ENCODE measurements at places on chromosomes 6 and 20.

DNA sequence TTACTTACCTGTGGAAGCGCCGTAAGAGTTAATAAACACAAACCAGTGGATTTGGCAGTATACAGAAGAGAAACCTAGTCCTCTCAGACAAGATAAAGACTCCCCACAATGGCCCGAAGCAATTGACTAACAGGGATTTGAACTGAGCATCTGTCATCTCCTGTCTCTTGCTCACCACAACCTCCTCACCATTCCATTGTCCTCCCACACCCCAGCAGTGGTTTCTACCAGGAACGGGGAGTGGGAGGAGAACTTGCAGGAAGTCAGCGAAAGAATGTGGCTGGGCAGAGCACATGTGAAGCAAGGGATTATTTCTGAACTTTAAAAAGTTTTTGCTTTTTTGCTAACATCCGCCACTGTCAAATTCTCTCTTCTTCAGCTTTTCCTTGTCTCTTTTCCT lies 24.6 kb upstream of the TAAR1 start:
- no peaks in the 10 kb centered on the region for H3K27me3 ChIP-seq
- no peaks in the 10 kb centered on the region for H3K36me3 ChIP-seq
- peak; percentile 91 for DNase-seq
- no peaks in the 10 kb centered on the region for H3K4me1 ChIP-seq
- no peak overlapping the region for H3K27ac ChIP-seq
- H3K4me3 ChIP-seq: no peak overlapping the region

- H3K4me1 ChIP-seq: no peaks in the 10 kb centered on the region
- no peak overlapping the region for H3K4me3 ChIP-seq
- H3K36me3 ChIP-seq: peaks cover under 1% of the 10 kb centered on the region
- no peak overlapping the region for H3K27ac ChIP-seq
- no peak for DNase-seq
- no peaks in the 10 kb centered on the region for H3K27me3 ChIP-seq
Observed at GRCh38 chr20:62269871-62270270, 31.6 kb downstream of the OSBPL2 start.

GRCh38 chr20:3927486-3928291 lies 38.5 kb downstream of the PANK2 start:
- no peaks in the 10 kb centered on the region for H3K27me3 ChIP-seq
- H3K27ac ChIP-seq: no peak overlapping the region
- peaks cover 16% of the 10 kb centered on the region for H3K36me3 ChIP-seq
- peaks cover 12% of the 10 kb centered on the region for H3K4me1 ChIP-seq
- no peak overlapping the region for H3K4me3 ChIP-seq
- no peak for DNase-seq

GRCh38 chr6:159493898-159494585 lies 199.0 kb downstream of the SOD2 start:
- no peak overlapping the region for H3K4me3 ChIP-seq
- no peak for DNase-seq
- no peaks in the 10 kb centered on the region for H3K36me3 ChIP-seq
- no peak overlapping the region for H3K27ac ChIP-seq
- peaks cover 2% of the 10 kb centered on the region for H3K27me3 ChIP-seq

GRCh38 chr6:109964949-109965348 lies 13.2 kb upstream of the GPR6 start:
- DNase-seq: no peak
- H3K36me3 ChIP-seq: no peaks in the 10 kb centered on the region
- no peak overlapping the region for H3K4me3 ChIP-seq
- no peaks in the 10 kb centered on the region for H3K27me3 ChIP-seq
- no peak overlapping the region for H3K27ac ChIP-seq

GRCh38 chr20:59724457-59725366 lies 120.4 kb downstream of the PHACTR3 start:
- H3K4me3 ChIP-seq: no peak overlapping the region
- no peak overlapping the region for H3K27ac ChIP-seq
- H3K27me3 ChIP-seq: no peaks in the 10 kb centered on the region
- no peak for DNase-seq

GRCh38 chr6:113805173-113805790 lies 51.9 kb upstream of the MARCKS start:
- no peaks in the 10 kb centered on the region for H3K4me1 ChIP-seq
- no peak for DNase-seq
- no peaks in the 10 kb centered on the region for H3K36me3 ChIP-seq
- H3K27ac ChIP-seq: no peak overlapping the region
- H3K27me3 ChIP-seq: no peaks in the 10 kb centered on the region

DNA sequence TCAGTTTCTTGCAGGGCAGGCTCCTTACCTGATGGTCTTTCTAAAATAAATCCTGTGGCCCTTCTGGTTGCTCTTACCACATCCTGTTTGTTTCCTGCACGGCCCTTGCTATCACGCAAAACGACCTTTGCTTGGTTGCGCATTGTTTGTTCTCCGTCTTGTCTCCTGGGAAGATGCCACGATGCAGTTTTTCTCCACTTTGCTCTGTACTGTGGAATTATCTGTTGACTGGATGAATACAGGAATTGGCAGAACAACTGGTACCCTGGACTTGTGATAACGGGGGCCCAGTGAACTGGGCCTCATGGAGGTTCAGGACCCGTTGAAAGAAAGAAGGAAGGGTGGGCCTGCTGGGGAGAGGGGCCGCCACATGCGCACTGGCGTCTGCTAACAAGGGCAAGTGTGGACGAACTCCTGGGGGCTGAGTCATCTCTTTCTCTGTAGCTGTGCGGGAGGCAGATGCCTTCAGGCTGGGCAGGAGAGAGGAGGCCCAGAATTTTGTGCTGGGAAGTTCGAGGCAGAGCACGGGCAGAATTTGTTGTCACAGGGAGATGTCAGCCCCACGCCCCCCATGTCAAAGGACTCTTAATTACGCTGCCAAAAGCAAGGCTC lies 139.9 kb downstream of the BMP7 start:
- no peak for DNase-seq
- H3K36me3 ChIP-seq: no peaks in the 10 kb centered on the region
- peaks cover 11% of the 10 kb centered on the region for H3K27me3 ChIP-seq
- no peak overlapping the region for H3K27ac ChIP-seq
- no peak overlapping the region for H3K4me3 ChIP-seq

DNA sequence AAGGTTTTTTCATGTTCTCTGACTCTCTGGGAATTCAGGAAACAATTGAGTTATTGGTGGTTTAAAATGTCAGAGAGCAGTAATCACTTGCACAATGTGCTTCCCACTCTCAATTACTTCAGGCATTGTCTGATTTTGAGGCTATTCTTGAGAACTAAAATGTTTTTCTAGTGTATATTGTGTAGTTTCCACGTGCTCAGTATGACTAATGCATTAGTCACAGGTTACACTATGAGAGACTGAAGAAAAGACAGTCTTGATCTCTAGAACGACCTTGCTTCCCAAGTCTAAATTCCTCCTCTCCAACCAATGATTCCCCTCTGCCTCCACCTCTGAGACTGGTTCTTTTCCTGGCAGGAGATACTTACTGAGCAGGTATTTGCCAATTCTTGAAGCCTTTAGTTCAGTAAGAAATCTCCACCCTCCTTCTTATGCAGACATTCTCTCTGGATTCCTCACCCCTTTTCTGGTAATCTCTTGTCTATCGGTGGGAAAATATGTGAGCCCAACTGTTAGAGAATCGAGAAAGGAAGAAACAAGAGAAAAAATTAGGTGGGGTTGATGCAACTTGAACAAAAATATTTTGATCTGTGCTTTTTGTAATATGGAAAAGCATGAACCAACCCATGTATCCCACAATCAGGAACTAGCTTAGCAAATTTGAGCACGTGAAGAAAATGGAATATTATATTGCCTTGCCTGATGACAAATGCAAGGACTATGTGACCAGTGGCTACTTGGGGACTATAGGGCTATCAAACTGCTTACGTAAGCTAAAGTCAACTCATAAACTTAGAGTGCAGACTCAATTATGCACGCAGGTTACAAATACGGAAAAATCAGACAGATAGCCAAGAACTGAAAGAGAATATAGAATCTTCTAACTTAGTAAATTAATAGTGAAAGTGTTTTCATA lies 61.1 kb upstream of the SLC22A16 start:
- no peaks in the 10 kb centered on the region for H3K27me3 ChIP-seq
- no peak overlapping the region for H3K4me3 ChIP-seq
- H3K36me3 ChIP-seq: no peaks in the 10 kb centered on the region
- H3K27ac ChIP-seq: peak overlapping the region; percentile 87
- H3K4me1 ChIP-seq: peaks cover 23% of the 10 kb centered on the region

GRCh38 chr6:55666606-55667225 lies 87.7 kb upstream of the HMGCLL1 start:
- no peaks in the 10 kb centered on the region for H3K4me1 ChIP-seq
- no peaks in the 10 kb centered on the region for H3K27me3 ChIP-seq
- DNase-seq: no peak
- H3K4me3 ChIP-seq: no peak overlapping the region
- no peaks in the 10 kb centered on the region for H3K36me3 ChIP-seq

DNA sequence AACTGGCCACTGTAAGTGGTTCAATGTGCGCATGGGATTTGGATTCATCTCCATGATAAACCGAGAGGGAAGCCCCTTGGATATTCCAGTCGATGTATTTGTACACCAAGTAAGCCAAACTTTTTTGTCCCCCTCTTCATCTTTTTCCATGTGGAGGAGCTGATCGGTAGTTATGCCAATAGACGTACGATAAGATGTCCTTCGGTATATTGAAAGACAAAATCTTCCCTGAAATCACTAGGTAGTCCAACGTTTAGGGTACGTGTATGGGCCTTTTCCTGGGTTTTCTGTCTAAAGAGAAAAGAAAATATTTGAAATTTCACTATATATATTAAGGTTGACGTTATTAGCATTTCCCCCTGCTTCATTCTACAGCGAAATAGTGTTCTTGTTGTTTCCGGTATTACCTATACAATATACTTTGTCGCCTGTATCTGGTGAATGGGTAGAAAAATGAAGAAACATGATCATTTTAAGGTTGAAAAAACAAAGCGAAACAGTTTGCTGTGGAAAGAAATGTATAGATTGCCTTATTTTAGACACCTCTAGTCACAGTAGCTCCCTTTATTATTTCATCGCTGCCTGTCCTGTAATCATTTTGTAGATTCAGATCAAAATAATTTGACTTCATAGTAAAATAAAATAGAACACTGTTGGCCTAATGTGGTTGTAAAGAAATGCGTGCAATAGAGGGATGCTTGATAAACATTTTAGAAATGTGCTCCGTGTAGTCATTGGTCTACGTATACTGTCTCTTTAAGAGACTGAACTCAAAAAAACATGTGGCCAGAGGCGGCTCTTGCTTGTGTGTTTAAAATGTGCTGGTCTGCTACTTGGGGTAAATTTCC lies 1.5 kb downstream of the LIN28B start:
- DNase-seq: no peak
- peaks cover 61% of the 10 kb centered on the region for H3K27me3 ChIP-seq
- no peaks in the 10 kb centered on the region for H3K4me1 ChIP-seq
- no peaks in the 10 kb centered on the region for H3K36me3 ChIP-seq
- no peak overlapping the region for H3K4me3 ChIP-seq

- H3K27me3 ChIP-seq: no peaks in the 10 kb centered on the region
Observed at GRCh38 chr6:39952167-39952566, 17.9 kb upstream of the MOCS1 start.

- peaks cover 88% of the 10 kb centered on the region for H3K27me3 ChIP-seq
- no peaks in the 10 kb centered on the region for H3K36me3 ChIP-seq
- DNase-seq: no peak
- H3K27ac ChIP-seq: no peak overlapping the region
- H3K4me1 ChIP-seq: no peaks in the 10 kb centered on the region
Observed at GRCh38 chr20:57262301-57262700, 4.1 kb downstream of the BMP7 start.

- H3K27ac ChIP-seq: no peak overlapping the region
- H3K27me3 ChIP-seq: peaks cover 3% of the 10 kb centered on the region
- no peaks in the 10 kb centered on the region for H3K4me1 ChIP-seq
- H3K4me3 ChIP-seq: no peak overlapping the region
Observed at GRCh38 chr6:46815130-46815529, 21.9 kb downstream of the MEP1A start.

GRCh38 chr20:14446446-14446845 lies 109.0 kb upstream of the FLRT3 start:
- no peaks in the 10 kb centered on the region for H3K27me3 ChIP-seq
- no peak for DNase-seq
- H3K36me3 ChIP-seq: no peaks in the 10 kb centered on the region
- no peak overlapping the region for H3K4me3 ChIP-seq
- H3K4me1 ChIP-seq: no peaks in the 10 kb centered on the region
- H3K27ac ChIP-seq: no peak overlapping the region

GRCh38 chr6:105449756-105450390 lies 47.0 kb upstream of the PREP start:
- no peaks in the 10 kb centered on the region for H3K4me1 ChIP-seq
- no peak overlapping the region for H3K4me3 ChIP-seq
- DNase-seq: peak; percentile 62
- no peaks in the 10 kb centered on the region for H3K36me3 ChIP-seq

GRCh38 chr20:51631011-51631950 lies 88.8 kb upstream of the NFATC2 start:
- peak overlapping the region; percentile 99 for H3K27ac ChIP-seq
- DNase-seq: peak; percentile 99
- peaks cover 3% of the 10 kb centered on the region for H3K36me3 ChIP-seq
- H3K27me3 ChIP-seq: no peaks in the 10 kb centered on the region
- H3K4me3 ChIP-seq: peak overlapping the region; percentile 23

DNA sequence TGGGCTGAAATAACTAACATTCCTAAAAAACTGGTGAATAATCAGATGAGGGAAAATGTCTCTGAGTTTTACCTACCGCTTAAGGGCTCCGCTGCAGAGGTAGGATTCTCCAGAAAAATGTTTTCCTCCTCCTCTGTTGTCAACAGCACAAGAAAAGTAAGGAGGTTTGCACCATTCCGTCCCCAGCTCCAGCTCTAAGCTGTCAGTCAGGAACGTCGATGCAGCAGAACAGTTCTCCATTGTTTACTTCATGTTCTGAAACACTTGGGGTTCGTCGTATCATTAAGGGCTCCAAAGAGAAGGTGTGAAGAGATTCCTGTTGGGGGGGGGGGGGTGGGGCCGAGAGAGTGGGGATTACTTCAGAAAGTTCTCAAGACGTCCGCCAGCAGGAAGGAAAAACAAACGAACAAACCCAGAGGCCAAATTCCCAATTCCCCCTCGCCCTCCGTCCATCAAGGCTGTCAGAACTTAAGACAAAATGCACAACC lies 734 bp downstream of the MMS22L start:
- peaks cover 3% of the 10 kb centered on the region for H3K36me3 ChIP-seq
- peak overlapping the region; percentile 73 for H3K27ac ChIP-seq
- H3K4me1 ChIP-seq: no peaks in the 10 kb centered on the region

DNA sequence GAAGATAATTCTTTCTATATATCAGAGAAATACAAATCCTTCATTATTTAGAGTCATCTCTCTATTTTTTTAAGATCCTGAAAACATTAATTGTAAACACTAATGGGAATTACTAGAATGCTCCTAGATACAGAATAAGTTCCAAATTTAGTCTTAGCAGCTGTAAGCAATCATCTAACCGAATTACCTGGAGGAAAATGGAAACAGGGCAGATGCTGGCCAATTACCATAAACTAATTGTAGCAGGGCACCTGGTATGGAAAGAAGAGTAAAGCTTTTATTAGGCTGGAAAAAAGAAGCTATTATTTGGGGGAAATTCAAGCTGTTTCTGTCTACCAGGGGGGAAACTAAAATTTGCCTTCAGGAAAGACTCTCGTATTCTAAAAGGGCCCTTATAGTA lies 257.5 kb downstream of the MMUT start:
- no peak overlapping the region for H3K27ac ChIP-seq
- H3K4me1 ChIP-seq: no peaks in the 10 kb centered on the region
- no peak for DNase-seq
- H3K4me3 ChIP-seq: no peak overlapping the region
- H3K27me3 ChIP-seq: no peaks in the 10 kb centered on the region
- H3K36me3 ChIP-seq: no peaks in the 10 kb centered on the region

All from astrocyte (in vitro differentiated cells and primary cell).